ENCODE measurements at places on chromosomes 6 and 20.

DNA sequence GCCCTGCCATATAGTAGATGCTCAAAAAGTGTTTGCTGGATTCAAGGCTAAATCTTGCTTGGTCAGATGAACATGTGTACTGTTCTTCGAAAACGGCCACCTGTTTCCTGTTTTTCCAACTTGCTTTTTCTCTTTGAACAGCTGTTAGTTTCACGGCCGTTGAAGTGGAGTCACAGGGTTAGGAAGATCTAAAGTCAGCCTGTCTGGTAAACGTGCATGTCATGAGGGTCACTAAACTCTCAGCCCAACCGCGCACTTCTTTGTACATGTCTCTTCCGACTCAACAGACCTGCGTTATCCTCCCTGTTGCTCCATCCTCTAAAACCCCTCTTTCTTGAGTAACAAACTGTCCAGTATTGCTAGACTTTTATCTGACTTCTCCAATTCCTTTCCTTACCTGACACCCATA is 93.2 kb upstream of the MAN1A1 start:
- no peak for DNase-seq

- no peak for DNase-seq
These were observed 11.8 kb upstream of the SMLR1 start for GRCh38 chr6:130815200-130816071.

- DNase-seq: no peak
These were observed 34.0 kb upstream of the FAM210B start for GRCh38 chr20:56324806-56325205.

DNA sequence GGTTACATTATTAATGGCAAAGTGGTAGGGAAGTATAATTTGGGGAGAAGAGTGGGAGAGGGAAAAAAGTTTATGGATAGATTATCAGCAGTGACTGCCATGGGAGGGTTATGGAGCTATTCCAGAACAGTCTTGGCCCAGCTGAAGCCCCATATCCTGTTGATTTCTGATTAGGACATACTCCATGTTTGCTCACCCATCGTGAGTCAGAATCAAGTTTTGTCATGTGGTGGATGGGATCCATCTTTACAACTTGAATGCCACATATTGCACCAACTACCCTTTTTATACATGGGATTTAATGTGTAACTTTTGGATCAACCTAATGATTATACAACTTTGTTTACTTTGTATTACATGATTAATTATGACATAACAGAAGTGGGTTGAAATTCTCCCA is 217.0 kb downstream of the HAO1 start:
- no peak for DNase-seq

DNA sequence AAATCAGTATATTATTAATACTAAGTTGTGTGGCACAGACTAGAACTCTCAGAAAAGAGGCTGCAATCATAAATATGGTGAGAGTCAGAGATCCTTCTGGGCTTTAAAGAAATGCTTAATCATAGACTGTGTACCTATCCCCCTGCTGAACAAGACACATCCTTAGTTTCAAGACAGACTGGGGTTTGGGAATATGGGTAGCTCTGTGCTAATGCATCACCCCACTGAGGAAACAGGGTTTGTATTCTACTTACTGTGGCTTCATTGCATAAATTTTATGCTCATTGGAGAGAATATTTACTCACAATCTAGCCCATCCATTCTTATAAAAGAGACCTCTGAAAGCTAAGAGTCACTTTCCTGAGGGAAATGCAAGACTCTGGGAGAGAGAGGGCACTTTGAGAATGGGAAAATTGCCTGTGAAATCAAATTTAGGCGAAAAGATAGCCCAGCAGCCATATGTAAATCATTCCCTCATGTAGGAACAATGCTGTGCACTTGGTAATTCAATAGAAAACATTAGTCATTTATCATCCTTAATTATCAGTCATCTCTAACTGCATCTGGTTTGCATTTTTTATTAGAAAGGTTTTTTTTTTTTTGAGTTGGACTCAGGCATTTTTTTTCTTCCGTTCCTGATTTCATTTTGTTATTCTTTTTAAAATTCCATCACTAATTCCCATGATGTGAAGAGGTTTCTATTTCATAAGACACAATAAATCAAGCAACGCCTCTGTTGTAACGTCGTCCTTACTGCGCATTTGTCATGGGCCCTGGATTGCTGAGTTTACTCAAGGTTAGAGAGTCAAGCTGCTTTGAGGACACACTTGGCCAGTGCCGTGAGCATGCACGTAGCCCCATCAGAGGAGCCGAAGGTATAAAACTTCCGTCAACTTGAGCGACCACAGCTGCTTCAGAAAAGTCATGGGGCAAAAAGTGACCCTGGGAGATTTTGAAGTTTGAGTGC is 91.8 kb downstream of the TRMT11 start:
- DNase-seq: no peak

DNA sequence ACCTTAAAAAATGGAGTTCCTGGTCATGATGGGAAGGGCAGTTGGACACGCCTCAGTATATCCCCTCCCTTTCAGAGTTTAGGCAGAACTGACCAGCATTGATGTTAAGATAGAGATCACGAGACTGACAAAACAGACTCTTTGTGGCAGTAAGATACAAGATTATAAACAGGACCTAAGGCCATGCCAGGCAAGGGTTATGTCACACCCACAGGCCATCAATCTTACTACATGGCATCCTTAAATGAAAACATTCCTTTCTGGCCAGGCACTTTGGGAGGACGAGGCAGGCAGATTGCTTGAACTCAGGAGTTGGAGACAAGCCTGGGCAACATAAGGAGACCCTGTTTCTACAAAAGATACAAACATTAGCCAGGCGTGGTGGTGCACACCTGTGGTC is 129.3 kb upstream of the MLN start:
- no peak for DNase-seq

- DNase-seq: peak; percentile 95
These were observed 9.3 kb upstream of the ID1 start for GRCh38 chr20:31595654-31596411.

- DNase-seq: no peak
These were observed 16.5 kb upstream of the SH3BGRL2 start for GRCh38 chr6:79614326-79615305.

DNA sequence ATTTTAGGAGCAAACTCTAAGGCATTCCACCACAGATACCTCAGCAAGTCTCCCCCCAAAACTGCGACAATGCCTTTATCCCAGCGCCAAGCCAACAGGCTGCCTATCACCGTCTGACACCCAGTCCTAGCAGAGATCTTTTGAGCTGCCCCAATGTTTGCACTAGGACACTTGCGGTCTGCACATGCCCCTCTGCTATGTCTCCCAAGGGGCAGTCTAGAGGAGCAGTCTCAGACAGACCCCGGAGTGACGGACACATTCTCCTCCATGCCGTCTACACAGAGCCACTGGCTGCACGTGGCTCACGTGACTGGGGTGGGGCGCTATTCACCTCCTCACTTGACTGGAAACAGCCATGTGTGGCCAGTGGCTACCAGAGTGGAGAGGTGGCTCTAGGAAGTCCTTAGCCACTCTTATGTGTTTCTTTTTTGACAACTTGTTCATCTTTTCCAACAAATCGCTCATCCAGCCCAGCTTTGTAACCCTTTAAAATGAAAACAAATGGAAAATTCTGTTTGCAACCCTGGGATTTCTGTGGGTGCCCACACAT is 16.0 kb downstream of the DIDO1 start:
- no peak for DNase-seq

DNA sequence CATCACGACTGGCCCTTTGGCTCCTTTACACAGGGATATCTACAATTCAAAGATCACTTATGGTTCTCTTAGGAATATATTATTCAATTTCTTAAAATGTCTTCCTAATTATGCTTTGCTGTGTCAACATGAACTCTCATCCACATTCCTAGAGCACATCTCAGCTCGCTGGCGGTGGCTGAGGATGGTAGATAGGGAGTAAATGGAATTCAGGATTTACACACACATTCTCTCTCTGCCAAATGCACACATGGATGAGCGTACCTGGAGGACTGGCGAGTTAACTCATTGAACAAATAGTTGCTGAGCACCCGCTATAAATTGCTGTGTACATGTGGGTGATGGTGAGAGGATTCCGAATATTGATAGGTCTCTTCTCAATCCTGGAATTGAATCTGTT is 4.8 kb upstream of the MRPS10 start:
- DNase-seq: no peak
